ENCODE measurements at places on chromosomes 16 and 17.

DNA sequence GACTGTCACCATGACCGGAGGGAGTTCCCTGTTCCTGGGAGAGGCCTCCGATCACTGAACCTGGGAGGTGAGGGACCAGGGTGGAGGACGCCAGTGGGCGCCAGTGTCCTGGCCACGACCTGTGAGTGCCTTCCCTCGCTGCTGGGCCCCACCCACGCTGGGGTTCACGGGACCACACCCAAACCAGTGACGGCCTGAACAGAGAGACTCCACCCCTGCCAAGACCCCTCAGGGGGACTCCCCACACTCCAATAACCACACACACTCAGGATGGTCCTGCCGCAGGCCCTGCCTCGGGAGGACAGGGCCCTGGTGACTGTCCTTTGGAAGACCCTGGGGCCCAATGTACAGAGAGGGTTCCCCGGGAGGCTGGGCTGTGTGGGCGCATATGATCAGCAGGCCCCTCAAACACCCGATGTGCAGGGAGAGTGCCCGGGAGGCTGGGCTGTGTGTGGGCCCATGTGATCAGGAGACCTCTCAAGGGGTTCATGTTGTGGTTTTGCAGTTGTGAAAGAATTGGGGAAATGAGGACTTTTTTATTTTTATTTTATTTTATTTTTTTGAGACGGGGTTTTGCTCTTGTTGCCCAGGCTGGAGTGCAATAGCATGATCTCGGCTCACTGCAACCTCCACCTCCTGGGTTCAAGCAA lies 26.6 kb downstream of the TPSD1 start:
- no peak for DNase-seq

- DNase-seq, result no peak
Measured at GRCh38 chr17:44826123-44826790, 3.8 kb downstream of the GJC1 start.

GRCh38 chr16:12740986-12741610 lies 62.6 kb downstream of the CPPED1 start:
- no peak for DNase-seq

GRCh38 chr17:19614900-19615299 lies 33.7 kb upstream of the ALDH3A2 start:
- DNase-seq, result no peak
